ENCODE measurements at places on chromosomes 4 and X.

- DNase-seq = no peak
Measured at GRCh38 chrX:134930501-134930900, 60.3 kb upstream of the SMIM10 start.

- peak; percentile 11 for DNase-seq
Measured at GRCh38 chr4:7087036-7087435, 19.2 kb upstream of the GRPEL1 start.

GRCh38 chr4:138190452-138190858 is 51.7 kb downstream of the SLC7A11 start:
- no peak for DNase-seq

GRCh38 chr4:9703391-9703790 is 78.0 kb upstream of the DRD5 start:
- peak; percentile 20 for DNase-seq

DNA sequence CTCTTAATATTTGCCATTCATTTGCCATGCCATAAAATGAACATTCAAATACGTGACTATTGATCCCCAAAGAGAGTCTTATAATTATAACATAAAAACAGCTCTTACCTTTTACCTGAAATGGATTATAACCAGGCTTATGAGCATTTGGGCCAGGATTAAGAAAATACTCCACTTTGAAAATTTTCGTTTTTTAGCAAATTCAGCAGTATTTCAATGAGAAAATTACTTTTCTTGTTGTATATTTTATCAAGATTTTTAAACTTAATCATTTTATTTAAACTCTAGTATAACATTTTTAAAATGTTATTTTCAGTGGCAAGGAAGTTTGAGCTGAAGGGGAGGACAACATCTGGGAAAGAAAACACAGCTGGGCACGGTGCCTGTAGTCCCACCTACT is 59.0 kb upstream of the RAPGEF2 start:
- no peak for DNase-seq

DNA sequence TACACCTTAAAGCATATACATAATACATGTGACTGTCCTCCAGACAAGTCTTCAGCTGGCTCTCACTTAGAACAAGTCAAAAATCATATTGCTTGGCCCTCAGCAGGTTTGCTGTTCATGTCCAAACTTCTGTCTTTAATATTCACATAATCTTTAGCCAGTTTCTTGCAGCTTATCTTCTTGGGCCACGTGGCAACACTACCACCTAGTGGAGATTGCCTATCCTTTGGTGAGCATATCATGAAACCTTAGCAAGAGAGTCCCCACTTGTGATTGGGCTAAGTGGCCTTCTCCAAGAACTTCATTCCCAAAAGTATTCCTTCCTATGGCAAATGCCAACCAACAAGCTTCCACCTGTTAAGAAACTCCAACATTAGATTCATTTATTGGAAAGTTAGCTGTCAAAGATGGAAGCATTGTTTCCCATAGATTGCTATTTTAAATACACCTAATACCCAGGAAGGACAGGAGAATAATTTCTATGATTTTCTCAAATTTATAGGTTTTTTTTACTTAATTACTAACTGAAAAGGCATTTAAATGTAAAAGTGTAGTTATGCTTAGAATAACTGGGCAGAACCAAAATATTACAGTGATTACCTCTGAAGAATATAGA is 231.9 kb upstream of the INTU start:
- DNase-seq = peak; percentile 43

- DNase-seq = no peak
Measured at GRCh38 chr4:3160438-3160837, 86.0 kb downstream of the HTT start.

- no peak for DNase-seq
Measured at GRCh38 chr4:8891646-8892555, 20.3 kb upstream of the HMX1 start.

- no peak for DNase-seq
Measured at GRCh38 chr4:169245061-169245460, 25.7 kb downstream of the SH3RF1 start.

- no peak for DNase-seq
Measured at GRCh38 chr4:5256421-5256820, 205.1 kb downstream of the STK32B start.

DNA sequence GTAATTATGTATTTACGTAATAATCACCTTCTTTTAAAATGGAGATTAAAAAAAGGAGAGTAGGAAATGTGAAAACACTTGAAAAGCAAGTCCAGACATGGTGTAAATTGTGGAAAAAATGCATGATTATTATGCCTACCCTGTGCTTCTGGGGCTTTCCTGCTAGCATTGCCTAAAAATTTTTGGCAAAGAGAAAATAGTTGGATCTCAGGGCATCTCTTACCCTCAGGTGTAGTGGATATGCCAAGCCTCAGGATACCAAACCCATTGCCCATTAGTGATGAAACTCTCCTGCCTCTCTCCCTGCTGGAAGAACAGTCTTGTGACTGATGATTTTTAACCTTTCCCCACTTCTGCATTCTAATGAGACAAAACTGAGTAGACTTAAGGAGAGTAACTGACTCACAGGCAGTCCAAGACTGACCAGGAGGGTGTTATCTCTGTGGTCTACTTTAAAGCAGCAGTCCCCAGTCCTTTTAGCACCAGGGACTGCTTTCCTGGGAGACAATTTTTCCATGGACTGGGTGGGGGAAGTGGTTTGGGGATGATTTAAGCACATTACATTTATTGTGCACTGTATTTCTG is 174.6 kb downstream of the ZNF330 start:
- no peak for DNase-seq

GRCh38 chr4:144399927-144400326 is 246.0 kb upstream of the HHIP start:
- peak; percentile 7 for DNase-seq

DNA sequence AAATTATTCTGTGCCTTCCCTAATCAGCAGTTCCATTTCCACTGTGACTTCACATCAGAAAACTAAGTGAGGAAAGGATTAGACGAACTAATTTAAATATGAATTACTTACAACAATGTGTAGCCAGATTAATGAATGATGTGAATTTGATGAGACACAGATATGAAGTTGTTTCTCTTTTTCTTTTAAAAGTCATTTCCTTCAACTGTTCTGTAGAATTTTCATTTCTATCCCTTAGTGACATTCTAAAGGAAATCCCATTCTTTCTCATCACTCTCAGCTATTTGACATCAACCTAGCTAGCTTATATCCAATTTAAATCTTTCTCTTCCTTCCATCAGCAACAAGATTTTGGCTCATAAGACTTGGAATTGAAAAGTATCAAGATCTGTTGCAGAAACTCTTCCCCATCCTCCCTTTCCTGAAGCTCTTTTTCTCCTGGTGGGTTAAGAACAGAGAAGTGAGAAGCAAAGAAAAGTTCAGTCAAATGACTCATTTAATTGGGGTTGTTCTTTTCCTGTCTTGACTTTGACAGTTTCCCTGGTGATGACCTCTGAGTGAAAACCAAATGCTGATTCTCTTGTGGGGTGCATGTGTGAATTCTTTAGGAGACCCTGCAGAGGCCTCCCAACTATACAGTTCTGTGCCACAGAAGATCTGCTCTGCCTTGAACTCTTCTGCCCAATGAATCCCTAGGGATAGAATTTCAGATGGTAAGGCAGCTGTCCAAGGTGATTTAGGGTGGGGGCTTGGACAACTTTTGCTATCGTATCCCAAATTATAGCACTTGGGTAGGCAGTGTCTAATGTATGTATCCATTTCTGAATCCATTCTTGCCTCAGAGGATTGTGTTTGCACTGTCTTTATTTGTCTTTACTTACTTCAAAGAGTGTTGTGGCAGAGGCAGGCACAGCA is 232.5 kb upstream of the GPRIN3 start:
- no peak for DNase-seq

DNA sequence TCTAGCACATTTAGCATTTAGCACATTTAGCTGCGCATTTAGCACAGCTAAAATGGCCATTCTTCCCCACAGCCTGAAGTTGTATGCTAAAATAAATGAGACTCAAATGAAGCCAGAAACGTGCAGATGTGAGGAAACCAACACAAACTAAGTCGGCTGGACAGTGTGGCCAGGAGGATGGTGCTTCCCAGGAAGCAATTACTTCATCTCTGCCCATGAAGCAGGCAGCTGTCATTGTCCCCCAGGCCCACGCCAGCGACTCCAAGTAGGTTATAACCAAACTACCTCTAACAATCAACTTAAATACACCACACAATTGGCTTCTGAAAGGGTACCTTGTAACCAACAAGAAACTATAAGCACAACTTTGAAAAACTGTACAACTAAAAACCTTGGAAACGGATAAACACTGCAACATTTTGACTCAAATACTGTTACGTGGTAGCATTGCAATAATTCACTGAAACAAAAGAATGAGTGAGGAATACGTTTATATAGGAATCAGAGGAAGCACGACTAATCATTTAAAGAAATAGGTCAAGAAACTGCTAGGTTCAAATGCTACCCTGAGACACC is 39.2 kb downstream of the AFAP1 start:
- no peak for DNase-seq

DNA sequence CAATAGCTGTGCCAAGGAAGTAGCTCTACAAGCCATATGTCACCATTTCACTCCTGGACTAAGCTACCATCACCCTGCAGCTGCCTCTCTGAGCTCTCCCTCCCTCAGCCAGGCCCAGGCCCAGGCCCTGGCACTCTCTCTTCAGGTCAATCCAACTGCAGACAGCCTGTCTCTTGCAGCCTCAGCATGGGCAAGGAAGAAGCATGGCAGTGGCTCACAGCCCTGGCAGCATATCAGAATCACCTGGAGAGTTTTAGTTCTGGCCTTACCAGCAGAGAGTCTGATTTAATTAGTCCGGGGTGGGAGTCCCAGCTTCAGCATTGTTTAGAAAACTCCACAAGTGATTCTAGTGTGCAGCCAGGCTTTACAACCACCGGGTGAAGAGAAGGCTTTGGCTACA is 31.5 kb downstream of the NALF2 start:
- no peak for DNase-seq

DNA sequence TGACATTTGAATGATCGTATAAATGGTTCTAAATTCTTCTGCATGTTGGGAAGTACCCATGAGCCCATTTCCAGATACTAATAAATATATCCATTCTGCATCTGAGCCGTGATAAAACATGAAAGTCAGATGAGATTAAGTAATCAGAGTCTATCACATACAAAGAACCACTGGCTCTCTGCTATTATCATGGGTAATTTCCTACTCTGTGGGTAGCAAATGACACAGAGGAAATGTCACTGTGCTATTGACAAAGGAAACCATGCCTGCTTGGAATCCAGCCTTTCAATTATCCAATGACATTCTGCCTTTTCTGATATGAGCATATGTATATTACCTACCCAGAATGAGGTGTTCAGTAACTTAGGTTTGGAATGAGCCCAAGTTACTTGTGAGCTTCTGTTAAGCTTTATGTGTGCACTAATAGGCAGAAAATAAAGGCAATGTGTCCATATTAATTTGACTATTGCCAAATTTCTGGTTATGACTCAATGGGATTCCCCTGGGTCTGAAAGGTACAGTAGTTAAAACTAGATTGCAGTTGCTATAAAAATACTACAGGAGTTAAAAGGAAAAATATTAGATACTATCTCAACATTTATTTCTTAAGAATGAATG is 238.7 kb upstream of the KCNIP4 start:
- DNase-seq = no peak

GRCh38 chr4:153890761-153891160 is 101.9 kb upstream of the SFRP2 start:
- DNase-seq = no peak

DNA sequence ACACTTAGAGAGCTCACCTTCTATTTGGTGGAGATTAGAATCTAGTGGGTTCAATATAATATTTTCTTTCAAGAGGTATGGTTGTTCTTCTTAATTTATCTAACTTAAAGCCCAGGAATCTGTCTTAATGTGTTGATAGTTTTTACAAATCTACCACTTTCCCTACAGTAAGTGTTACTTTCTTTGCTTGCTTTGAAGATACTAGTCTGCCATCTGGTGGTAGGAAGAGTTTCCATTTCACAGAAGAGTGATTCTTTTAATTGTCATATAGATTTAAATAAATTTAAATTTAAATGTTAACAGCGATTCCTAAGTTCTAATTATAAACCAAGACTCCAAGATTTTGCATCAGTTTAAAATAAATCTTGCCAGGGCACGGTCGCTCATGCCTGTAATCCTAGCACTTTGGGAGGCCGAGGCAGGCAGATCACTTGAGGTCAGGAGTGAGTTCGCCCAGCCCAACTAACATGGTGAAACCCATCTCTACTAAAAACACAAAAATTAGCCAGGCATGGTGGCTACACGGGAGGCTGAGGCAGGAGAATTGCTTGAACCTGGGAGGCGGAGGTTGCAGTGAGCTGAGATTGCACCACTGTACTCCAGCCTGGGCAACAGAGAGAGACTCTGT is 43.5 kb downstream of the NUDT9 start:
- DNase-seq = peak; percentile 46

- peak; percentile 12 for DNase-seq
Measured at GRCh38 chr4:163165217-163166017, 1.3 kb downstream of the NAF1 start.

GRCh38 chr4:6716018-6716911 is at the start of gene BLOC1S4:
BLOC1S4 (plus strand) TSS chr4:6716174; CDS start chr4:6716210, 36 bp downstream.
- DNase-seq = peak; percentile 74

- DNase-seq = peak; percentile 48
Measured at GRCh38 chr4:44760142-44760898, 34.0 kb upstream of the GNPDA2 start.

DNA sequence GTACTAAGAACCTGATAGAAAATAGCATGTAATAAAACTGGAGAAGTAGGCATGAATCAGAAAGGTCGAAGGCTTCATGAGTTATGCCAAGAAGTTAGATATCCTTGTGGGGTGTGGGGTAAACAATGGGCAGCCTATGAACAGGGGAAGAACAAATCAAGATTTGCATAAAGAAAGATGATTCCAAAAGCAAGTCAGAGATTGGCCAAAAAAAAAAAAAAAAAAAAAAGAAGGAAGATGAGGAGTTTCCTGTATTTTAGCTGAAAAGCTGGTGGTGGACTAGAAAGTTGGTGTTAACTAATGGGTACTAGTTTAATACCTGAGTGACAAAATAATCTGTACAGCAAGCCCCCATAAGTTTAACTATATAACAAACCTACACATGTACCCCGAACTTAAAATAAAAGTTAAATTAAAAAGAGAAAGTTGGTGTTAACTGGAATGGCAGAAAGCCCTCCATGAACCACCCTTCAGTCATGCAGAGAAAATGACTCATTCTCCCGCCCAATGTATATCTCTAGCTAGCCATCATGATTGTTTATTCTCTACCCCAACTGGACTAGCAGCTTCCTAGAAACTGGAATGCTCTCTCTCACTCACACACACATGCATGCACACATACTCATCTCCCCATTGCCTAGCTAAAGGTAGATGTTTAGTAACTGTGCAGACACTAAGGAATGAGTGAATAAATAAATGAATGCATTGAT is 41.7 kb downstream of the ATP11C start:
- no peak for DNase-seq

GRCh38 chrX:63735882-63736281 is 49.1 kb downstream of the ARHGEF9 start:
- no peak for DNase-seq

DNA sequence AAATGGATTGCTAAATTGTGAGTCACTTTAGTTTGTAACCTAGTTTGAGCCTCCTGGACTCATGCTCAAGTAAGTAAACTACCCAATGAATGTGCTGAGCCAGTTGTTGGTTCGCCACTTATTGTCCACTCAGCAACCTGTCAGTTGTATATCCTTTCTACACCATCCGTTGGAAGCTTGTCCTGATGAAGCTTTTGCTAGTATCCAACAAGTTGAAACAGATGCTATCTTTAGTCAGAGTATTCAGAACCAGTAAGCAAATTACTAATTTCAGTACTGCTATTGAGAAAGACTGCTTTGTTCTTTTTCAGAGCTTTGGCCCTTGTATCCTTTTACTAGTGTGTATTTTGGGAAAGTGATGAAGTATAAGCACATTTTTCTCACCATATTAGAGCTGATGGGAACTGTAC is 4.3 kb upstream of the NAA15 start:
- DNase-seq = no peak

All from SW480 (cell line).